Activated CD4-positive, CD25-positive, alpha-beta regulatory T cell (primary cell): ENCODE measurements at places on chromosomes 5 and 9.

GRCh38 chr9:90909225-90909624 is 107.6 kb downstream of the SYK start:
- DNase-seq: no peak

- no peak for DNase-seq
Measured at GRCh38 chr5:160271396-160271795, 41.0 kb downstream of the CCNJL start.

DNA sequence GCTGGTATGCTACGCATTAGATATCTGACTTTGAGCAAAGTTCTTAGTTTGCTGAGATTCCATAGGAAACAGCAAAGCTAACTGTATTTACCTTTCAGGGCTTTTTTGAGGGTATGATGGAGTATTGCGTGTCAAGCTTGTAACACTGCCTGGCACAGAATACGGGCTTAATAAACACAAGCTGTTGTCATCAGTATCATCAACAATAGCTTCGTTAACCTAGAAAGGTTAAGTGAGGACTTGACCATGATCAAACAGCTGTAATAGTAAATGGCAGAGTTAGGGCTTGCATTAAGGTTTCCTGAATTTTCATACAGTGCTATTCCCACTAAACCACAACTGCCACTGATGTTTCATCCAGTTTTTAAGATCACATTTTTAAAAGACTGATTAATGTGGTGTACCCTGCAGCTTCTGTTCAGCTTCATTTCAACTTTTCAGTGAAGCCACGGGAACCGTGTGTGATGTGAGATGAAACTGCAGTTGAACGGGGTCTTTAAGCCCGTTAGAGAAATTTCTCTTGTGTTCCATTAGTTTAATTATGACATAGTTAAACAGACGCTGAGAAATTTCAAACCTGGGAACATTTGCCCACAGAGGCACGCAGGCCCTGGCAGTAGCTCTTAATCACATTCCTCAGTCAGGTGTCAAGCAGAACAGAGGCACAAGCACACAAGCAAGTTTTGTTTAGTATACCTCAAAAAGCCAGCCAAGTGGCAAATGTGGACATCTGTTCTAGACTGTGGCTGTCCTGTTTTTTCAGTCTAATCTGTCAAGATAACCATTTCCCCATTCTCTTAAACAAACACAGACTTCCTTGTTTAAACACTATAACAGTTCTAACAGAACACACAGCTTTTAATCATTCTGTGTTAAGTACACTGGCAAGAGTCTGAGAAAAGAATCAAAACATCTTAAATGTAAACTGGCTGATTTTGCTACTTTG is 147.1 kb downstream of the ZNF608 start:
- DNase-seq: no peak

GRCh38 chr9:114678130-114678529 is 3.9 kb downstream of the TEX48 start:
- no peak for DNase-seq

DNA sequence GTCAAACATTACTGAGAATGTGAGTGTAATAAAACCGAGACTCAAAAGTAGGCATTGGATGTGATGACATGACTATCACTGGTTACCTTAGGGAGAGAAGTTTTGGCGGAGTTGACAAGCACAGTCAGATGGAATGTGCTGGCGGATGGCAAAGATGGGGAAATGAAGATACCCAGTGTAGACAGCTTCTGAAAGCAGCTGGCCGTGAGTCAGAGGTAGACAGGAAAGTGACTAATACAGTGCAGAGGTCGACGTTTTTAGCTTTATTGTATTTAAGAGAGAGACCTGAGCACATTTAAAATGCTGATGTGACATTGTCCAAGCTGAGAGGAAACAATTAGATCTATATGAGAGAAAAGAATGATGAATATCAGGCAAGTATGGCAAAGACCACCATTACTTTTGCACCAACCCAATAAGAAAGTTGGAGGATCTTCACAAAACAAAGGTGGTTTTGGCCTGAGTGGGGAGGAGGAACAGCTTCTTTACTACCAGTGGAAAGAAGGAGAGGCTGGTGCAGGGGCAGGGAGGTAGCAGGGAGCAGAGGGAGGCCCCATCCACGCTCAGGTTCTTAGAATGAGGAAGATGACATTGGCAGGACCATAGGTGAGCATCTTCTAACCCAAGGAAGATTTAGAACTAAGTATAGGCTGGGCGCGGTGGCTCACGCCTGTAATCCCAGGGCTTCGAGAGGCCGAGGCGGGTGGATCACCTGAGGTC is 36.7 kb upstream of the KCNIP1 start:
- no peak for DNase-seq

DNA sequence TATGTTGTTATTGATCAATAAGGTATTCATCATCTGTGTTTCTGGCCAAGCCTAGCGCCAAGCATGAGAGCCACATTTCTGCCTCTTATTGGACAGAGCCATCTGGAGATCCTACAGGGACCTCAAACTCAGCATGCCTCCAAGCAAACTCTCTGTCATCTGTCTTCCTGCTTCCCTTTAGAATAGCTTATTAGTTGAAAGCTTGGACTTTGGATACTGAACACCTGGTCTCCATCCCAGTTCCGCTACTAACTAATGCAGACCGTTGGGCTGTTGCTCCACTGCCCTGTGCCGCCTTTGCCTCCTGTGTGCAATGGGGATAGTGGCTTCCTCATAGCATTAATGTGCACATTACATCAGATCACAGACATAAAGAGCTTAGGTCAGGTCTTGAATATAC is 65.5 kb downstream of the MAP1B start:
- DNase-seq: no peak

GRCh38 chr5:68141494-68141893 is 74.1 kb upstream of the PIK3R1 start:
- DNase-seq: no peak

DNA sequence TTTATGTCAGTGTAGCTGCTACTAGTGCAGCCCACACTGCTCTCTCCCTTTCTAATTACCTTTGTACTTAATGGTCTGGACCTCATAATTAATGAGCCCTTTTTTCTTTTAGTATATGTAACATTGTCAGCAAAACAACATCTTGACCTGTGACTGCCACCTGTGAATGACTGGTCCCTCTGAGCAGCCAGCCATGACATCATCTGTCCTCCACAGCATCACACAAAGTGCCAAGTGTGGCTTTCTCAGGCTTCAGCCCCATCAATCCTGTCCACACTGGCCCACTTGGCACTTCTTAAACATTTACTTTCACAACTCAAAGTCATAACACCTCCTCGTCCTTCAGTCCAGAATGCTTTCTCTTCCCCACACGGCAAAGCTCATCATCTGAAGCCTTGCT is 104.7 kb downstream of the GPR21 start:
- no peak for DNase-seq
